ENCODE measurements at places on chromosomes 13 and 19. TPM values are rescaled to one million over a fixed set of nuclear protein-coding genes. Genes with fewer than 3 reads are reported as not detected.
A peak's percentile ranks its signal among the peaks of the same experiment; 100 is the strongest.

DNA sequence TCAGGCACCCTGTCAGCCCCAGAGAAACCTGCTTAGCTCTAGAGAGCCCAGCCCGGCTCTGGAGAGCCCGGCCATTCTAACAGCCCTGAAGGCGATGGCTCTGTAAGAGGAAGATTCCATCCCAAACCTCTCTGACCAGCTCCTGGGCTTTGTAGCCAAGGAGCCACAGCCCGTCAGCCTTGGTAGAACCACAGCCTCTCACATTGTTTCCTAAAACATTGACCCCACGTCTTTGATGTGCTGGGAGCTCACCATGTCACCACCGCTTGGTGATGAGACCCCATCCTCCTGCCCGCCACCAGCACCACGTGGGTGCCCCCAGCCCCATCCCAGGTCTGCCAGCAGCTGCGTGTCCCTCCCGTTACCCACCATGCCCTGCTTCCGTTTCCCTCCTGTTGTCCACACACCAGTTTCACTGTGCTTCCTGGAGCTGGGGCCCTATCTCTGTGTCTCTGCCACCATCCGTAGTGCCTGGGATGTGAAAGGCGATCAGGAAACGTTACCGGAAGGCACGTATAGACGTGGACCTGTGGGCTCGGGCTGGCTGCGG, 94.2 kb upstream of the MCF2L start:
- DNase-seq = no peak

- DNase-seq = peak; percentile 79
Observed at GRCh38 chr13:99307247-99307646, at the start of gene GPR183. Gene GPR183, minus strand, starts transcription at chr13:99307399. Its CDS starts 11,254 bp downstream, at chr13:99296145.

The MAU2 gene
- 111 TPM for total RNA-seq

DNA sequence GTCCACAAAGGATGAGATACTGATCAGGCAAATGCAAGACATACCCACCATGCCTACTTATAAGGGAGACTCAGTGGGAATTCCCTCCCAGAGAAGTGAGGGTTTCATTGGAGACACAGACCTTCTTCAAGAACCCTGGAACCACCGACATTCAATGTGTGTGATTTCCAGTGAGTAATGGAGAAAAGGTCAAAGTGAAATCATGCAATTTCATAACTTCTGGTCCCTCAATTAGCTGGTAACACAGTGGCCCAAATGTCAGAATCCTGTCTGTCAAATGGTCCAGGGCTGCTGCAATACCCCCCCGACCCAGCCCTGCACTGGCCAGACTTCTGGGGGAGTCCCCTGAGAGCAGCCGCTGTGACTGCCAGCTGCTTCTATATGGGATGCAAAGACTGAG, 4.7 kb upstream of the METTL21C start:
- no peak for DNase-seq

The OR7C1 gene
- under 0.01 TPM for total RNA-seq

The DHDH gene
- total RNA-seq = under 0.01 TPM

DNA sequence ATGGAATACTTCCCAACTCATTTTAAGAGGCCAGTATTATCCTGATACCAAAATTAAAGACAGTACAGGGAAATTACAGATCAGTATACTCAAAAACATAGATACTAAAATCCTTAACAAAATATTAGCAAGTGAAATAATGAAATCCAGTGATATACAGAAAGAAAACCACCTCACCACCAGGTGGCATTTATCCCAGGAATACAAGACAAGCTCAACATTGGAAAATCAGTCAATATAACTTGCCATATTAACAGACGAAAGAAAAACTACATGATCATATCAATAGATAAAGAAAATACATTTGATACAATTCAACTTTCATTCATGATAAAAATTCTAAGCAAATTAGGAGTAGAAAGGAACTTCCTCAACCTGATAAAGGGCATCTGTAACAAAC, 6.7 kb upstream of the GNA15 start:
- no peak for DNase-seq

The TTC9B gene
- under 0.01 TPM for total RNA-seq

Measured in hematopoietic multipotent progenitor cell (in vitro differentiated cells).